Activated CD8-positive, alpha-beta memory T cell treated with anti-CD3 and anti-CD28 coated beads for 1 hour (primary cell): ENCODE measurements at places on chromosomes 16 and 17.

- no peak for DNase-seq
Observed at GRCh38 chr16:83995754-83996153, 27.7 kb downstream of the NECAB2 start.

- DNase-seq = no peak
Observed at GRCh38 chr17:39057701-39058206, 90.6 kb upstream of the FBXO47 start.

DNA sequence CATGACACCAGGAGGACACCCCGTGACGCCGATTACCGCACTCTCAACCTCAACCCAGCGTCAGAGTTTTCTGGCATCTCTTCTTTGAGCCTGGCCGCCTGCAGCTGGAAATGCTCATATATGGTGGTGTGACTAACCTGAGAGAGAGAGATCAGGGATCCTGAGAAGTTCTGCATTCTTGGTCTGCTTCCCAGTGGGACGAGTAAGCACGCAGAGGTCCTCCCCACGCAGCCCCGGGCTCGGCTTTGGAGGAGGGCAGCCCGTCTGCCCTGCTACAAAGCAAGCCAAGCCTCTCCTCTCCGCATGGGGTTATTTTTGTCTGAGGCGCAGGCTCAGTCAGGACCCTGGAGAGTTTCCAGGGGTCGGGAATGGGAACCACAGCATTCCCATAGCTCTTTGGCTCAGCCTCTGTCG lies 16.5 kb downstream of the CRISPLD2 start:
- DNase-seq = no peak

DNA sequence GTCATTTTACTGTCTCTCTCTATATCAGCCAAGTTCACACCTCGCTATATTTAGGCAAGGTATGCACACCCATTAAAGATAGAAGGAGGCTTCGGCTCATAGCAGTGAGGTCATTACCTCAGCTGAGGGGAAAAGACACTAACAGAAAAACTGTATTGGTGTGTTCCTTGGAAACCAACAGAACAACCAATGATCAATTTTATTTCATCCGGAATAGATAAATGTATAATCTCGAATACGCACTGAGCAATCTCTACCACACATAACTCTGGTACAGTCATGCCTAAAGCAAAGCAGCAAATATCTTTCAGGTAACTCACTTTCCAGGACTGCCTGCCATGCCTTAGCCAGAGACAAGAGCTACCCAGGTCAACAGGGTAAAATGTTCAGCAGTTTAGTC lies 109.9 kb upstream of the CORO6 start:
- DNase-seq = no peak

- no peak for DNase-seq
Observed at GRCh38 chr17:41528959-41529353, 848 bp upstream of the KRT19 start.

DNA sequence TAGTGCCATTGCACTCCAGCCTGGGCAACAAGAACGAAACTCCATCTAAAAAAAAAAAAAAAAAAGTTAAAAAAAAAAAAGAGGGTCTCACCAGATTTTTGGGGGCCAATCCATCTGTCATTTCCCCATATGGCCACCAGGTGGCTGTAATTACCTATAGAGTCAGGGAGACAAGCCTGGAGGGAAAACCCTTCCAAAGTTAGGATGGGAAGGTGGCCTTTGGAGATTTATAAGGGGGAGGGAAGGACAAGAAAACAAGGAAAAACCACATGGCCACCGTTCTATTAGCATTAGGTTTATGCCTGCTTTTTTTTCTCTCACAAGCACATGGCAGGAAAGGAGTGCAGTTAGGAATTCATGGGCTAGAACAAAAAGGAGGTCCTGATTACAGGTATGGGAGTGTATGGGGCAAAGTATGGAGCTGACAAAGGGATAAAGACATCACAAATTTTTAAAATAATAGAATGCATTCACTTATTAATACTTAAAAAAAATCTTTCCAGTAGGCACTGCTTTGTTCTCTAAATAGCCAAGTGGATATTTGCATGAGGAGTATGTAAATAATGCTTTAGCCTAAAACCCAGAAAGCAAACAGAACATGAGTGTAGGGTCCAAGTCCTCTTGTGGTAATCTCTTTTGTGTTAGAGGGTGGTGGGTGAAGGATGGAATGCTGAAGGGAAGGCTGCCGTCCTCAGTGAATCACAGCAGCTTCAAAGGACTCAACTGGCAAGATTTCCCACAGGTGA lies 5.1 kb downstream of the CYB5D1 start:
- DNase-seq = no peak

DNA sequence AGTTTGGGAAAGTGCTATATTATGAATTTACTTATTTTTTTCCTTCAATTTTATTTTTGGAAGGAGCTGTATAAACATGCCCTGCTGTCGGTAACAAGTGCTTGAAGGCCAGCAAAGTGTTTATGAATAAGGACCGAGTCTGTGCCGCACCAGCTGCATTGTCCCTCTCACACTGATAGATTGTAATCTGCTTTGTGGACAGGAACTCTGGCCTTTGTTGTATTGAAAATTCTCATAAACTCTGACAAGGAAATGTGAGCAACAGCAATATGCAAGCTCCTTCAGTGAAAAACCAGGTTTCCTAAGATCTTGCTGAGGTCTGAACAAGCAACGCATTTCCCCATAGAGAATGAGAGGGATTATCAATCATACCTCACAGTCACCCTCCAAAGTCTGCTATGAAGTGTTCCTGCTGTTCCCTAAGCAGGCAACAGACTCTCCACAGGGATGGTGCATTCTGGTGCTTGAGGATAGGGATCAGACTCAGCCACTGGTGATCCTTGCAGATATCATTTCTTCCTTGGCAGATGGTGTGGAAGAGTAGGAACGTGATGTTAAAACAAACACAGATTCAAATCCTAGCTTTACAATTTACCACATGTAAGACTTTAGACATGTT lies 109.6 kb downstream of the KCNJ2 start:
- no peak for DNase-seq

- DNase-seq = no peak
Observed at GRCh38 chr17:77058016-77058415, 82.8 kb upstream of the SEC14L1 start.

DNA sequence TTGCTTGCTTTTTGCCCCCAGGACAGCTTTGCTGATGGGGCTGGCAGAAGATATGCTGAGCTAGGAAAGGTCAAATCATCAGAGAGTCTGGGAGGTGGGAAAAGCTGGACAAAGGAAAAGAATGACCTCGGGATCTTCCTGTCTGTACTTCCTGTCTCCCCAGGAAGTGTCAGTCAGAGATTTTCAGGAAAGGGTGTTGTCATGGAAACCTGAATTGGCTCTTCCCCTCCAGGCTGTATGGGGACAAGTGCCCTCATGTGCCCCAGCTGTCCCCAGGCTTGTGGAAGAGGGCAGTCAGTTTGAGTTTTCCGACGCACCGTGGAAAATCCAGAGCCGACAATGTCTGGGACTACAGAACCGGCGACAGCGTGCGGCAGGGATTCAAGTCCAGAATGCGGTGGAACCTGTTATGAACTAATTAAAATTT lies 122.7 kb upstream of the ZFHX3 start:
- DNase-seq = no peak

DNA sequence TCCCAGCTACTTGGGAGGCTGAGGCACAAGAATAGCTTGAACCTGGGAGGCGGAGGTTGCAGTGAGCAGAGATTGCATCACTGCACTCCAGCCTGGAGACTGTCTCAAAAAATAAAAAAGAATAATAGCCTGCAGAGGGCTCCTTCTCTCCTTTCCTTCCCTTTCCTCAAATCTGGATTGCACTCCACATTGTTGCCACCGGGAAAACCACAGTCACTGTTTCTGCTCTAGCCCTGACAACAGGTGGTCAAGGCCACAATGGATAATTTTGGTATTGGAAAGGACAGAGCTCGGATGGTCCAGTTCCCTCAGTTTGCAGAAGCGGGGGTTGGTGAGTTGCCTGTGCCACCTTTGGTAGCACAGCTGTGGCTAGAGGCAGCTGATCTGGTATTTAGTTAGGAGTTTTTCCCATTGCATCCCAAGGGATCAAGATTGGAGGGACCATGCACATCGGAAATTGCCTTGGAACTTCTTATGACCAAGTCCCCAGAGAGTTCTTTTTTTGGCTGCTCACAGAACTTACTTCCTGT lies 44.7 kb upstream of the PRSS54 start:
- DNase-seq = no peak

GRCh38 chr17:41251261-41251660 lies 1.8 kb downstream of the KRTAP9-4 start:
- DNase-seq = no peak

- no peak for DNase-seq
Observed at GRCh38 chr17:78131172-78132083, 857 bp downstream of the TMC8 start.

DNA sequence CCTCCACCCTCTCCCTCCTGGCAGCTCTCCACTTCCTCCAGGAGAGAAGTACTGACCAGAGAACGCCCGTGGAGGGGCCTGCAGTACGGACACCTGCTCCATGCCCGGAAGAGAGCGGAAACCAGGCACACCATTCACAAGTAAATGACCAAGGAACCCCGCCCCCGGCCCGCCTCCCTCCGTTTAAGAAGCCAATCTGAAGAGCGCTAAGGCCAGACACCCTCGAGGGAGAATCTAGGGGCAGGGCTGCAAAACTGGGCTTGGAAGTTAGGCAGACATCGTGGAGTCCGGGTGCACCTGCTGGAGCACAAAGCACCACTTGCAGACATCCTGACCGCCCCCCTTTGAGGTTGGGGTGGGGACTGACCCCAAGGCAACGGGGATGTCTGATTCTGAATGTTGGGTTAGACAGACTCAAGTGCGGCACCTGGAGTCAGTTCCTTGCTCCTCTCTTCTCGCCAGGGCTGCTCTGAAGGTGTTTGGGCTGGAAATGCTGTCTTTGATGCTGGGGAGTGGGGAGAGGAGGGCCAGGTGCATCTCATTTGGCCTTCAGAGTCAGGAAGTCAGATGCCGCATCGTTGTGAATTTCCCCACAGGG lies 964 bp upstream of the FAAP100 start:
- DNase-seq = peak; percentile 55

DNA sequence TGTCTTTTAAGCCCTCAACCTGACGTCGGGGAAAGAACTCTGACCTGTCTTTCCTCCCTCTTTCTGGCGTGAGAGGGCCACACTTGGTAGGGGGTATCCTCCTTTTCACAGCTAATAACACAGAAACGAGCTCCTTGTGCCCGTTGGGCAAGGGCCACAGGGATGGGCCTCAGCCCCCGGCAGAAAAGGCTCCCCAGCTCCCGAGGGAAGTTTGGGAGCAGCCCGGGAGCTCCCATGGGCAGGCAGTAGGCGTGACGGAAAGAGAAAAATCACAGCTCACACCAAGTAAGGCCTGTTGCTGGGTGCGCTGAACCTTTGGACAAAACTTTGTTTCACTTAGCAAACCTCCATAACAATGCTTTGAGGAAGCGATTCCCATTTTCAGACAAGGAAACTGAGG lies 82.8 kb upstream of the MED9 start:
- DNase-seq = no peak

DNA sequence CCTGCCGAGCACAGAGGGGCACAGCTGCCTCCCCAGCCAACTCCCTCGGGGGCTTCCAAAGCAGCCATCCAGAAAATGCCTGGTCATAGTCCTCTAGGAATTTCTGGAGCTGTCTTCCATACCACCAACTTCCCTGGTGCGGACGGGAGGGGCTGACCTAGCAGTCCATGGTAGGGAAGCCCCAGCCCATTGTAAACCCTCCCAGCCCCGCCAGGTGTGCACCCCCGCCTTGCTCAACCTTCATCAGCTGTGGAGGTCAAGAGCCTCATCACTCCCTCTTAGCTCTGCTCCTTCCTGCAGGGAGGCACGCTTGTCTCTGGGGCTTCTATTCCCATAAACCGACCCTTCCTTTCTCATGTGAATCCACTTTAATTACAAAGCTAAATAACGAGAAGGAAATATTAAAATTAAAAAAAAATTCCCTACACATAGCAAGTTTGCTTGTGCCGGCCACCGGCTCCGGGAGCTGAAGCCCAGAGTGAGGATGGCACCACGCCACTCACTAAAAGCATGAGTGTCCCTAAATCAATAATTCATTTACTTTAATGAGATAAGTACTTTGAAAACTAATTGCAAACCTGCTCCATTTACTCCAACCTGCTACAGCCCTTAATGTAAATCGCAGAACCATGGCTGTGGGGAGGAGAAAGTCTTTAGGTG lies 181.4 kb downstream of the ENGASE start:
- no peak for DNase-seq

GRCh38 chr17:4195306-4195705 lies 52.3 kb downstream of the CYB5D2 start:
- DNase-seq = no peak

- DNase-seq = no peak
Observed at GRCh38 chr16:411576-412265, 10.0 kb downstream of the DECR2 start.

- DNase-seq = no peak
Observed at GRCh38 chr16:72246423-72246822, 74.5 kb upstream of the PMFBP1 start.

- no peak for DNase-seq
Observed at GRCh38 chr16:29254676-29255495, 151.6 kb downstream of the NPIPB11 start.

GRCh38 chr17:42774066-42774745 lies 957 bp downstream of the VPS25 start:
- DNase-seq = no peak

GRCh38 chr17:35729405-35729833 lies 2.0 kb upstream of the RASL10B start:
- no peak for DNase-seq

- no peak for DNase-seq
Observed at GRCh38 chr17:1203967-1204291, 24.1 kb upstream of the ABR start.
